Neural crest cell (in vitro differentiated cells): ENCODE measurements at places on chromosomes 12 and 14. TPM values are rescaled to one million over a fixed set of nuclear protein-coding genes. Genes with fewer than 3 reads are reported as not detected.

GRCh38 chr12:72338437-72338836, 66.3 kb downstream of the TRHDE start:
- no peak overlapping the region for H3K4me3 ChIP-seq
- H3K27ac ChIP-seq, result no peak overlapping the region
- no peaks in the 10 kb centered on the region for H3K27me3 ChIP-seq
- no peaks in the 10 kb centered on the region for H3K36me3 ChIP-seq
- DNase-seq, result no peak

GRCh38 chr14:59154373-59154772, 34.1 kb upstream of the DAAM1 start:
- H3K4me1 ChIP-seq, result peaks cover 3% of the 10 kb centered on the region
- no peaks in the 10 kb centered on the region for H3K27me3 ChIP-seq
- no peak for DNase-seq
- H3K4me3 ChIP-seq, result no peak overlapping the region
- no peaks in the 10 kb centered on the region for H3K36me3 ChIP-seq

DNA sequence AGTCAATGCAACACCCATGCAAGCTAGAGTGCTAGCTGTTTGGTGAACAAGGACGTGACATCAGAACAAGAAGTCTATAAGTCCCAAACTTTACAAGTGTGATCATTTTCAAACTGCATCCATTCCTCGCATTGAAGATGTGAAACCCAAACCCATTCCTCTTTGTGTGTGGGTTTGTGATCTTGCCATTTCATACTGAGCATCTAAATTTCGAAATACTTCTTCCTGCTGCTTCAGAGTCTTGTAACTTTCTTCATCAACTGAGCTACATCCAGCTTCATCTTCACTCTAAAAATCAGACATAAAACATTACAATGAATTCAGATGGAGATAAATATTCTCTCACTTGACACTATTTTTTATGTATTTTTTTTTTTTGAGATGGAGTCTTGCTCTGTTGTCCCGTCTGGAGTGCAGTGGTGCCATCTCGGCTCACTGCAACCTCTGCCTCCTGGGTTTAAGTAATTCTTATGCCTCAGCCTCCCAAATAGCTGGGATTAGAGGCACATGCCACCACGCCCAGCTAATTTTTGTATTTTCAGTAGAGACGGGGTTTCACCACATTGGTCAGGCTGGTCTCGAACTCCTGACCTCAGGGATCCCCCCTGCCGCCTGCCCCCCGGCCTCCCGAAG, 4.8 kb upstream of the ZCCHC8 start:
- no peak for DNase-seq
- H3K27ac ChIP-seq, result no peak overlapping the region
- no peaks in the 10 kb centered on the region for H3K27me3 ChIP-seq
- H3K36me3 ChIP-seq, result peaks cover 13% of the 10 kb centered on the region

GRCh38 chr14:57749267-57749666, 116.6 kb downstream of the SLC35F4 start:
- no peak for DNase-seq
- peaks cover 3% of the 10 kb centered on the region for H3K27me3 ChIP-seq
- H3K4me3 ChIP-seq, result no peak overlapping the region
- H3K36me3 ChIP-seq, result no peaks in the 10 kb centered on the region
- H3K27ac ChIP-seq, result no peak overlapping the region

DNA sequence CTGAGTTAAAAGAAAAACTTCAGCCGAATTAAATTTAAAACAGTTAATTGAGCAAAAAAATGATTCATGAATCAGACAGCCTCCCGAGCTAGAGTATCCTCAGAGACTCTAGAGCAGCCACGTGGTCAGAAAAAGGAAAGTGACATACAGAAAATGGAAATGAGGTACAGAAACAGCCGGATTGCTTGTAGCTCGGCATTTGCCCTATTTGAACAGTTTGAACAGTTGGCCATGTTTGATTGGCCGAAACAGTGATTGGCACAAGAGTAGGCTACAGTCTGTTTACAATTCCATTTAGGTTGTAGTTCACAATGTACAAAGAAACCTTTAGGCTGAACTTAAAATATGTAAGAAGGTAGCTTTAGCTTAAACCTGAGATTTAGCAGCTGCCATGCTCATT, 12.9 kb upstream of the OXA1L start:
- no peak overlapping the region for H3K27ac ChIP-seq
- no peak for DNase-seq
- no peaks in the 10 kb centered on the region for H3K36me3 ChIP-seq
- no peak overlapping the region for H3K4me3 ChIP-seq
- peaks cover 1% of the 10 kb centered on the region for H3K4me1 ChIP-seq

- peaks cover 8% of the 10 kb centered on the region for H3K4me1 ChIP-seq
- H3K4me3 ChIP-seq, result no peak overlapping the region
- H3K36me3 ChIP-seq, result no peaks in the 10 kb centered on the region
- no peak overlapping the region for H3K27ac ChIP-seq
- H3K27me3 ChIP-seq, result no peaks in the 10 kb centered on the region
- DNase-seq, result no peak
Measured at GRCh38 chr12:26239852-26240815, 44.8 kb downstream of the SSPN start.

- no peak overlapping the region for H3K27ac ChIP-seq
- no peaks in the 10 kb centered on the region for H3K27me3 ChIP-seq
- no peak for DNase-seq
- H3K4me1 ChIP-seq, result no peaks in the 10 kb centered on the region
- no peak overlapping the region for H3K4me3 ChIP-seq
- peaks cover 4% of the 10 kb centered on the region for H3K36me3 ChIP-seq
Measured at GRCh38 chr14:85217412-85217811, 312.5 kb upstream of the FLRT2 start.

DNA sequence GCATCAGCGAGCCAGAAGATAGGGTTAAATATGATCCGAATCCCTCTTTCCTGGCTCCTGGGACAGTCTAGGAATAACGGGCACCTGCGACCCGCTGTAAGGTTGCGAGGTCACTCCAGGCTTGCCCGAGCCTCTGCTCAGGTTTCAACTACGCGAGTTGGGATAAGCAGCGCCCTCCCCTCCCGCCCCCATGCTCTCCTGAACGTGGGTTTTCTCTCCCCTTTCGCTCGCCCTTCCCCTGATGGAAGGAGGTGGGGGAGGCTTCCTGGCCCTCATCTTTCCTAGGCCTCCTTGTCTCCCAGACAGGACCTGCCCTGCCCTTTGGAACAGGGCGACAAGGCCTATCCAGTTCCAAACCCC, 753 bp upstream of the ATP5MC2 start:
- peak overlapping the region; percentile 97 for H3K27ac ChIP-seq
- H3K4me3 ChIP-seq, result peak overlapping the region; percentile 98
- H3K36me3 ChIP-seq, result peaks cover 4% of the 10 kb centered on the region
- DNase-seq, result peak; percentile 32
- H3K4me1 ChIP-seq, result peaks cover 48% of the 10 kb centered on the region
- H3K27me3 ChIP-seq, result peaks cover 4% of the 10 kb centered on the region

DNA sequence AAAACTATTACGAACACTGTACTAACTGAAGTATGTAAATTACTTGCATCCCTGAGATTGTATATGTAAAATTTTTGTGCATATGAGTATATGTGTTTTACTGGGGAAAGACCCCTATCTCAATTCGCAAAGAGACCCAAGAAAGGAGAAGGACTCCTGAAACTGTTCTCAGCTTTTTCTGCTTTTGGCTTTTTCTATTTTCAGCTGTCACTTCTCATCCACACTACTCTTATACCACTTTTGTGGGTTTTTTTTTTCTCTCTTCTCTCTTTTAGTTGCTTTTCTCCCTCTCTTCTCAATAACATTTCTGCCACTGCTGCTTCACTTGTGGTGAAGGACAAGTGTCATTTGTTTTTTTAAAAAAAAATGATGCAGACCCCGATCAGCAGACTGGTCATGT, 39.8 kb downstream of the NIN start:
- H3K27me3 ChIP-seq, result no peaks in the 10 kb centered on the region
- H3K4me3 ChIP-seq, result no peak overlapping the region
- DNase-seq, result no peak
- H3K27ac ChIP-seq, result no peak overlapping the region
- peaks cover 28% of the 10 kb centered on the region for H3K4me1 ChIP-seq
- peaks cover 13% of the 10 kb centered on the region for H3K36me3 ChIP-seq

DNA sequence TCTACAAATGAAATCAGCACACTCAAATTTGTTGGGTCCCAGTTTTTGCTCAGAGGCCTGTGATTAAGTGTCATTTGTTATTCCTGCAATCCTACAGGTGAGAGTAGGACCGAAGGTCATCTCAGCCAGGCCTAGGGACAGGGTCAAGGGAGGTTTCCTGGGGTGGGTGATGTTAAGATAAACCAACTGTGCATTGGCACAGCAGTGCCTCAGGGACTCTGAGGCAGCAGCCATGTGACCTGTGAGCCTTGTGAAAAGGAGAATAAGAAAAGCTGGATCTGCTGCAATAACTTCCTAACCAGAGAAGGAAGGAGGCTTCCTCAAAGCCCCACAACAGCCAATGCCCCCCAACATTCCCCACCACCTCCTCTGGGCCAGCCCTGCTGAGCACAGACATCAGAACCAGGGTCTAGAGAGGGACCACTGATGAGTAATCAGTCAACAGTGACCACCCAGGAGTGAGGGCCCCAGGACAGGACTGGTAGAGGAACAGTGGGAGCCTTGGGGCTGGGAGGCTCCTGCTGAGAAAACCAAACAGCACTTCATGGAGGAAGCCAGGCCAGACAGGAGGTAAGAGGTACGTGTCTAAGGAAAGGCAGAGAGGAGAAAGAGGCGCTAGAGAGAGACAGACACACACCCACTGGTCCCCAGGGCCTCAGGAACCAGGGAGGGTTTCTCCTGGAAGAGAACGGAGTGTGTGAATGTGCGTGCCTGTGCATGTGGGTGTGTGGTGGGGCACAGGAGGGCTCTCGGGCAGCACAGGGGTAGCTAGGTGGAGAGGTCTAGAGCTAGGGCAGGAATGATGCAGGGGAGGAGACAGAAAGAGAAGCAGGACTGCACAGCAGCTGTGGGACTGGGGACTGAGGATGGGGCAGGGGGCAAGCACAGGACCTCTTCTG, 82.4 kb downstream of the ITPK1 start:
- no peak for DNase-seq
- H3K36me3 ChIP-seq, result no peaks in the 10 kb centered on the region
- peaks cover 79% of the 10 kb centered on the region for H3K4me1 ChIP-seq
- peak overlapping the region; percentile 38 for H3K4me3 ChIP-seq
- peak overlapping the region; percentile 81 for H3K27ac ChIP-seq

- no peaks in the 10 kb centered on the region for H3K36me3 ChIP-seq
- H3K27me3 ChIP-seq, result no peaks in the 10 kb centered on the region
- no peaks in the 10 kb centered on the region for H3K4me1 ChIP-seq
Measured at GRCh38 chr14:24903337-24903736, 146.6 kb downstream of the STXBP6 start.

- no peaks in the 10 kb centered on the region for H3K36me3 ChIP-seq
- peaks cover 8% of the 10 kb centered on the region for H3K4me1 ChIP-seq
- no peak overlapping the region for H3K4me3 ChIP-seq
- H3K27ac ChIP-seq, result peak overlapping the region; percentile 90
Measured at GRCh38 chr12:113002155-113002554, 23.8 kb downstream of the OAS2 start.

GRCh38 chr14:35991356-35991755, 165.2 kb downstream of the BRMS1L start:
- H3K36me3 ChIP-seq, result no peaks in the 10 kb centered on the region
- peaks cover 3% of the 10 kb centered on the region for H3K27me3 ChIP-seq
- no peak overlapping the region for H3K4me3 ChIP-seq

GRCh38 chr14:68191567-68192321, 372.2 kb downstream of the RAD51B start:
- H3K4me3 ChIP-seq, result no peak overlapping the region
- peaks cover 23% of the 10 kb centered on the region for H3K4me1 ChIP-seq
- no peaks in the 10 kb centered on the region for H3K36me3 ChIP-seq
- no peak for DNase-seq

GRCh38 chr14:92917956-92918355, 5.0 kb upstream of the CHGA start:
- no peak overlapping the region for H3K4me3 ChIP-seq
- no peak for DNase-seq
- no peak overlapping the region for H3K27ac ChIP-seq
- peaks cover 81% of the 10 kb centered on the region for H3K27me3 ChIP-seq

DNA sequence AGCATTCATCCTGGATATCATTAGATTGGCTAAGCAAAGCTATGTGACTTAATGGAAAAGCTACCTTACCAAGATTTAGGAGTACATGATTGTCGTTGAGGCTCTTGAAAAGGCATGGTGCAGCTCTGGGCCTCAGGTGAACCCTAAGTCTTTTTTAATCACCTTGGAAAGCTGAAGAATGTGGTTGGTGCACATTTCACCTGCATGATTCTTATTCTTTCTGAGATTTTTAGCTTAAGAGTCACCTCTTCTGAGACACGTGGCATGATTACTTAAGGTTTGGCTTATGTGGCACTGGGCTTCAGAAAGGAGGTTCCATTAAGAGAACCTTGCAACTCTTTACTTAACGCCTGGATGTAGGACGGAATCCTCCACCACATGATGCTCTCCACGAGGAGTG, 498.5 kb downstream of the TMEM117 start:
- H3K27ac ChIP-seq, result no peak overlapping the region
- H3K27me3 ChIP-seq, result no peaks in the 10 kb centered on the region
- H3K4me3 ChIP-seq, result no peak overlapping the region
- no peaks in the 10 kb centered on the region for H3K36me3 ChIP-seq
- H3K4me1 ChIP-seq, result no peaks in the 10 kb centered on the region

- no peaks in the 10 kb centered on the region for H3K27me3 ChIP-seq
- no peak overlapping the region for H3K4me3 ChIP-seq
Measured at GRCh38 chr12:119678459-119678858, 10.5 kb downstream of the PRKAB1 start.

GRCh38 chr12:127750076-127750840, 516.7 kb upstream of the TMEM132C start:
- H3K36me3 ChIP-seq, result no peaks in the 10 kb centered on the region
- H3K27ac ChIP-seq, result no peak overlapping the region
- DNase-seq, result no peak

DNA sequence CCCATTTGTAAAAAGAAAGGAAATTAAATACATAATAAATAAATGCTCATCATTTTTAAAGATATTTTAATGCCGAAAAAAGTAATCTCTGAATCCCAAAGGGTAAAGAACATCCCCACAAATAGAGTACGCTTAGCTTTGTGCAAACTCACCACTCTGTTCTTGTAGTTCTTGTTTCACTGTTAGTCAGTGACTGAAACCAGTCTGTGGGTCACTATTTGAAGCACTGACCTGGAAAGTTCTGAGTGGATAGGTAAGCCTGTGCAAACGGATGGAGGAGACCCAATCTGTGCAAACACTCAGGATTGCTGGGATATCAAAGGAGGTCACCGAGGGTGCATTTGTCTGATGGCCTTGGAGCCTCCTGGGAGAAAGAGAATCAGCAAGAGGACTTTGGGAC, 68.1 kb upstream of the TSPAN11 start:
- DNase-seq, result no peak
- no peaks in the 10 kb centered on the region for H3K27me3 ChIP-seq
- no peak overlapping the region for H3K27ac ChIP-seq
- H3K36me3 ChIP-seq, result no peaks in the 10 kb centered on the region

AMDHD1 gene
- total RNA-seq, result 0.18 and 0.30 TPM in 2 replicates

OTX2 gene
- 0.77 and 0.84 TPM in 2 replicates for total RNA-seq

SERPINA9 gene
- total RNA-seq, result not detected in 2 replicates

KRT78 gene
- total RNA-seq, result not detected in 2 replicates

FGD6 gene
- 17.3 and 17.4 TPM in 2 replicates for total RNA-seq

MYBPC1 gene
- 0.20 TPM in 1 of 2 replicates, not detected in the other for total RNA-seq

GPR68 gene
- 0.14 and 0.36 TPM in 2 replicates for total RNA-seq

ANKRD9 gene
- total RNA-seq, result 33.2 and 40.0 TPM in 2 replicates

TDRD9 gene
- total RNA-seq, result not detected in 2 replicates

OR11H7 gene
- not detected in 2 replicates for total RNA-seq
